NCI-H1417 treated with DMSO at 0.1 percent for 48 hours (cell line): ENCODE measurements at places on chromosomes 5 and 9.

GRCh38 chr9:18658804-18659705, 185.1 kb downstream of the ADAMTSL1 start:
- no peak for DNase-seq

GRCh38 chr9:137592767-137593166, 2.5 kb upstream of the ZMYND19 start:
- DNase-seq = no peak

- DNase-seq = no peak
These were observed 593.3 kb upstream of the ARRDC3 start for GRCh38 chr5:91976451-91976850.

- DNase-seq = no peak
These were observed 168.8 kb downstream of the PDE4D start for GRCh38 chr5:59724482-59725391.

GRCh38 chr9:88782931-88783710, 208.1 kb upstream of the S1PR3 start:
- DNase-seq = no peak

- DNase-seq = no peak
These were observed 548 bp downstream of the CDC14B start for GRCh38 chr9:96619124-96619465.

DNA sequence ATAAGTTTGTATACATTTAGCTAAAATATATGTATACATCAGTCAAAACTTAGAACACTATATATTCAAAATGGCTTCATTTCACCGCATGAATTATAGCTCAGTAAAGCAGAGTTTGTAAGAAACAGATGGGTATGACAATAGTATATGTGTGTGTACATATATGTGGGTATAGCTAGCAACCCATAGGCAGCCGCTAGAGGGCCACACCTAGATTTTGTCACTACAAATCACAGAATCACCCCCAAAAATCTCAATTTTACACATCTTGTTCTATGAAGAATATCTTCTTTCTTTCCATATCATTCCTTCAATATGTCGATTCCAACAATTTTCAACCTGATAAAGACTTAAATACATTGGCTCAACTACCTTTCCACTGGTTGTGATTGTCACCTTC, 357.8 kb upstream of the CCNG1 start:
- DNase-seq = no peak

DNA sequence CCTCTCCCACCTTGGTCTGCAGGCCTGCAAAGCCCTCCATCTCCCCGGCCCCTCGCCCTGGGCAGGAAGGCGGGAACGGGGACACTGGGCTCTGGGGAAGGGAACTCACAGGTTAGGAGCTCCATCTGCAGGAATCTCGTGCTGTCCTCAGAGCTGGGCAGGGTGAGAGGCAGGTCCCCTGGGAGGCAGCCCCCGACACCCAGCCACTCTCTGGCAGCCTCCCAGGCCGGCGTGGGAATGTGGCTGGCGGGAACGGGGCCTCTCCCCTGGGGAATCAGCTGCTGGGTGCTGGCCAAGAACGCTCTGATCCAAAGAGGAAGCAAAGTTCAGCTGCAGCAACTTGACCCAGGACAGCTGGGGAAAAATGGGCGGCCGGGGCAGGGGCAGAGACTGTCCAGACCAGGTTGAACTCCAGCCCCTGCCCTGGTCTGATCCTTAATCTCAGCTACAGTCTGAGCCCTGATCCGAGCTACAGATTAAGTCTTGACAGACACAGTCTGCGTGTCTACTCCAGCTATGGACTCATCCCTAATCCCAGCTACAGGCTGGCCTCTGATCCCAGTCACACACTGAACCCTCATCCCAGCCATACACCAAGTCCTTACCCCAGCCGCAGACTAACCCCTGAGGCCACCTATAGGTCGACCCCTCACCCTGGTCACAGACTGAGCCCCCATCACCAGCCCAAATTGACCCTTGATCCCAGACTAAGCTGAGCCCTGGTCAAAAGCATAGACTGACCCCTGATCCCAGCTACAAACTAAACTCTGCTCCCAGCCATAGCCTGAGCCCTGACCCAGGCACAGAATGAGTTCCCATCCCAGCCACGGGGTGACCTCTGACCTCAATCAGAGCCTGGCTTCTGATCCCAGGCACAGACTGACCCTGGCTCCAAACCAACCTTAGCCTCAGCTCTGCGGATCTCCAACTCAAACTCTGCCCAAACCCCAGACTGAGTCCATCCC, 37.3 kb upstream of the EGFL7 start:
- DNase-seq = no peak

GRCh38 chr9:126829035-126829434, 24.2 kb downstream of the ZBTB43 start:
- DNase-seq = no peak

DNA sequence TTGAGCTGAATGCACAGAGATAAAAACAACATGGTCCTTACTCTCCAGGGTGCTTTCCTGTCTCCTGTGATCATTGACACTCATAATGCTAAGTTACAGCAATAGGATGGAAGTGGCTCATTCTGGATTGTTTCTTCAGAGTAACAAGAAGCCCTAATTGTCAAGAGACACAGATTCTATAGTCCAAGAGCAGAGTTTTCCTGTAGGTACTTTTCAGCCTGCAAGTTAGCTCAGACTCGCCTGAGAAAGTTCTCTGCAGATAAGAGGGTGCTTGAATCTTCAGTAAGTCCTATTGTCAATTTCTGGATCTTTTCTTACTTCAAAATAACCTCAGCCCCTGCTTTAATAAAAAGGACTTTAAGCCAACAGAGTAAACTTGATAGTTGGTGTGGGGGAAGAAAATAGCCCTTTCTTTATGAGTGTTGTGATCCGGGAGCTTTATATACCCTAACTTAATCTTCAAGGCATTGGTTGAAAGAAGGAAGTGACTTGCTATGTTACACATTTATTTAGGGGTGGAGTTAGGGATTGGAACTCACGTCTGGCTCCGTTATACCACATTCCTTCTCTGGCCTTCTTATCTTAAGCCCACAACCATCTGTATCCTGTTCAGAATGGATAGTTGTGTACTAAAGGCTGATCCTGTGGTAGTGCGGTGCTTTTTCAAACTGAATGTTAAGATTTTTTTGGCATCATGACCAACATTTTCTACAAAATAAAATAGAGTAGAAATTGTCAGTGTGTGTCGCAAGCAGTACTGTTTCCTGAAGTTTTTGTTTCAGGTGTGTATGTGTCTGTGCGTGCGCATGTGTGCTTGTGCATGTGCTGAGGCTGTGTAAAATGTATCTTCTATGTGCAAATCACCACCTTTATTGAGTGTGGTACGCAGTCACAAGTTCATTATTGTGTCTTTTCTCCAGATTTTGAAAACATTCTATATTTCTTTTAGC, 173.9 kb downstream of the WDR70 start:
- DNase-seq = no peak

DNA sequence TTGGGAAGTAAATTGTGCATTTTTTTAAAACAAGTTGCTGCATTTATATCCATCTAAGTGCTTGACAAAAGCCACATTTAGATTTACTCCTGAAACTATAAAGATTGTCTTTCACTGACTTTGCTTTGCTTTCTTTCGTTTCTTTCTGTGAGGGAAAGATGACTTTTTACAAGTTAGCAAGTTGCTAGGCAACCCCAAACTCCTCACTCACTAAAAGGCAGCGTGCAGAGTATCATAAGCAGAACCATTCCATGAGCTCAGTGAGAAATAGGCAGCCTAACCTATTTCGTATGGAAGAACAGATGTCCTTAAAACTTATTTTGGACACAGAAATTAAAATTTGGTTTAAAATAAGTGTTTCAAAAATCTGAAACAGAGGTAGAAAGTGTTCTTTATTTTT, 29.0 kb downstream of the KLF9 start:
- no peak for DNase-seq

GRCh38 chr5:159878988-159879471, 37.3 kb upstream of the ADRA1B start:
- DNase-seq = no peak

DNA sequence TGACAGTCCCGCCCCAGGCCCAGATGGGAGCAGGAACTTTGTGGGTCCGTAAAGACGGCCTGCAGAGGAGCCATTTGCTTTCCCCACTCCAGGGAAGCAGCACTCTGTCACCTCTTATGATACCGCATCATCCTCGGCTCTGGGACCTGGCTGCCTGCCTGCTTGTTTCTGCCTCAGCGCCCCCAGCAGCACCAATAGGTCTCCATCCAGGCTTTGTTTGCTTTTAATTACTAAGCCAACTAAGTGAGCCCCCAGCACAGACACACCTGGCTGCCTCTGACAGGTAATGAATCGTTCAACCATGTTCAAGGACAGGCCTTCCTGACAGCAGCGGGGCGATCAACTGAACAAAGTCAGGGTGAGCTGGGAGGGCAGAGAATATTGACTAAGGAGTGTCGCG, 141.4 kb downstream of the C5orf15 start:
- peak; percentile 35 for DNase-seq

GRCh38 chr5:141512911-141513626, 24.2 kb downstream of the PCDHGC5 start:
- DNase-seq = no peak

DNA sequence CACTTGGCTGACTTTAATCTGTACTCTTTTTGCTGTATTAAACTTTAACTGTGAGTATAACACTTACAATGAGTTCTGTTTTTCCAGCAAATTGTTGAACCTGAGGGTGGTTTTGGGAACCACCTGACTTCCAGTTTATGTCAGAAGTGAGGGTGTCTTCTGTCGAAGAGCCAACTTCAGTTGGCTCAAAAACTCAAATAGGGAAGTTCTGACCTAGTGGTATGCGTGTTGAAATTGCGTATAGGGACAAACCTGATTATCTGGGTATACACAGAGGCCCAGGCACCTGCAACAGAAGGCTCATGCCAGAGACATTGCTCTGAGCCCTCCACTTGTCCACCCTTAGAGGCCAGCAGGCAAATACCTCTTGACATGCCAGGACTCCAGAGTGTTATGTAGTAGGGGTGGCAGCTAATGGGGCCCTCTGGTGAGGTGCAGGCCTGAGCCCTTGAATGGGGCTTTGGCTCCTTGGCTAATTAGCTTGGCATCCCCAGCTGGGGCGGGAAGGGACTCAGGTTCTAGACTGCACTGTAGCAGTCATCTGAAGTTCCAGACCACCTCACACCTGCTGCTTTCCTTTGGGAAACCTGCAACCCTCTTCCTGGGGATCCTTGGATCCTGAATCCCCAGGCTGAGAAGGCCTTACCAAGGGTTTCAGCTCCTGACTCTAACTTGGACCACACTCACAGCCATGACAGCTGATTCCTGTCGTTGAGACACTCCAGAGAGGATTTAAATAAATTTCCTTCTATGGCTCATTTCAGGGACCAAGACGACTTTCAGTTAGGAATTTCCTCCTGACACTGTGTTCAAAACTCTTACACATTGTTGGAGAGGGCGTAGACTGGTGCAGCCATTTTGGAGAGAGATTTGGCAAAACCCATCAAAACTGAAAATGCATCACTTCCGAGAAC, 189.6 kb downstream of the HSPA4 start:
- no peak for DNase-seq

GRCh38 chr5:4699592-4699991, 440.5 kb upstream of the ADAMTS16 start:
- DNase-seq = no peak

GRCh38 chr5:95631255-95631958, 11.5 kb downstream of the GPR150 start:
- no peak for DNase-seq

DNA sequence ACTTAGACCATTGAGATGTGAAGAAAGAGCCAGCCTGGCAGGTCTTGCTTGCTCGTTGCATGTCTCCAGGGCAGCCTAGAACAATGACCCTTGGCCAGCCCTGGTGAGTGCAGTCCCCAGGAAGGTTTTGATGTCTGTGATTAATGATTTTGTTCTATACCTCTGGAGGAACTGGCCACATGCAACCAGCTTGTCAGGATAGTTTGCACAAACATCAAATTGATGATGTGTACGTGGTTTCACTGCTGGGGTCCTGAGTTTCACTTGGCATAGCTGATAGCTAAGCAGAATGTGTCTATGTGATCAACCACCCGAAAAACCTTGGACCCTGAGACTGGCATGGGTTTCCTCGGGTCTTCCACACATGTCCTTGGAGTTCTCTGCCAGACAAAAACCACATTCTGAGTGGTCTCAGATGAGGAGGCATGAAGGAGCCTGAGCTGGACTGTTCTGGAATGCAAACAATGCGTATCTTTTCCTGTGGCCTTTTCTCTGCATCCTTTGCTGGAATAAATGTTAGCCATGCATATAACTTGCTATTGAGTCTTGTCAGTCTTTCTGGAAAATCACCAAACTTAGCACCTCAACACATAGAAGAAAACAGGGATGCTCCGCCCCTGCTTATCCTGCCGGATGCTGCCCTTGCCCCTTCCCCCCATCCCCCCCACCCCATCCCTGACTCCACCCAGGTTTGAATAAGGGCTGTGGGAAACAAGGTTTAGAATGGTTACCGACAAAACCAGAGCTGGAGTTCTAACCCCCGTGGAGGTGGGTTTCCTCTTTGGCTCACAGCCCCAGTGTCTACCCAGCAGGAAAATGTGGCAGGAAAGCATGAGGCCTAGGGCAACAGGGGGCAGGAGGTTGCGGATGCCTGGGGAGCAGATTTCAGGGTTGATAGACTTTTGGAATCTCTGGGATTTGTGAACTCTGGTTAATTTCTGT, 50.1 kb upstream of the ANKRD33B start:
- DNase-seq = no peak

DNA sequence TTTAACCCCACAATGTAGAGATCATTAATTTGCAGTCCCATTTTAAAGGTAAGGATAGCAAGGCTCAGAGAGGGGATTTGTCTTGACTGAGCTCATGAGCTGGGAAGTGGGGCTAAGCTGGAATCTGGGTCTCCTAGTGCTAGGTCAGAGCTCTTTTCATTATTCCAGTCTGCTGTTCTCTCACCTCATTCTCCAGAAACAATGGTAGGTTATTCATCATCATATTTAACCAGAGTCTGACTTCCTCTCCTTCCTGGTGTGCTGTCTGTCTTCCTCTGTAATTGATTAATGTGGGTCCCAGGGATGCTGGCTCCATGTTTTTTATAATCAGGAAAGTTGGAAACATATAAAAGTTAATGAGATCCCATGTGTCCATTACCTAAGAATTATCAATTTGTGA, 20.6 kb downstream of the C9orf43 start:
- no peak for DNase-seq

DNA sequence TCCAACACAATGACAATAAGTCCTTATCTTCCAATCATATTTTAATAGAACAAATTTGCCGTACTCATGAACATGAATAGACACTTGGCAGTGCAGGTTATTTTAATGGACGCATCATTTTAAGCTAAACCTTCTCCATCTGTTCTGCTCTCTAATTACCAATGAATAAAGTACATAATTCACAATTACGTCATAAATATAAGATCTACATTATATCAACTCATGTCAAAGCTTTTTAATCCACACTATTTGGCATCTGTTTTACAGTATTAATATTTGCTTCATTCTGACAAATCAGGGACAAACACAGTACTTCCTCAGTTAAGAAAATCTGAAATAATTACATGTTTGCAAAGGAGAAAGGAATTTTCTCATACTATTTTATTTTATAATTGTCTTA, 344.1 kb upstream of the DMAC1 start:
- DNase-seq = no peak

- no peak for DNase-seq
These were observed 9.6 kb downstream of the LRRC8A start for GRCh38 chr9:128891321-128892220.

GRCh38 chr5:6596388-6596787, 36.5 kb downstream of the NSUN2 start:
- no peak for DNase-seq

GRCh38 chr5:137190441-137190840, 308.7 kb downstream of the SPOCK1 start:
- no peak for DNase-seq
